ENCODE measurements at places on chromosomes 11 and 22. TPM values are rescaled to one million over a fixed set of nuclear protein-coding genes. Genes with fewer than 3 reads are reported as not detected.

BTG4 gene
- polyA plus RNA-seq, result not detected

POTEH gene
- not detected for polyA plus RNA-seq

F2 gene
- polyA plus RNA-seq, result 0.56 TPM

FBLN1 gene
- 14.0 TPM for polyA plus RNA-seq

DENND5A gene
- 82.1 TPM for polyA plus RNA-seq

LMO1 gene
- polyA plus RNA-seq, result 2.0 TPM

RASGRP2 gene
- 9.1 TPM for polyA plus RNA-seq

AQP11 gene
- 0.70 TPM for polyA plus RNA-seq

C11orf65 gene
- polyA plus RNA-seq, result 0.20 TPM

TMPRSS5 gene
- 0.73 TPM for polyA plus RNA-seq

P4HA3 gene
- 2.2 TPM for polyA plus RNA-seq

SCGB2A2 gene
- polyA plus RNA-seq, result not detected
